Retinal pigment epithelial cell (primary cell): ENCODE measurements at places on chromosomes 11 and 22.
A peak's percentile ranks its signal among the peaks of the same experiment; 100 is the strongest.

DNA sequence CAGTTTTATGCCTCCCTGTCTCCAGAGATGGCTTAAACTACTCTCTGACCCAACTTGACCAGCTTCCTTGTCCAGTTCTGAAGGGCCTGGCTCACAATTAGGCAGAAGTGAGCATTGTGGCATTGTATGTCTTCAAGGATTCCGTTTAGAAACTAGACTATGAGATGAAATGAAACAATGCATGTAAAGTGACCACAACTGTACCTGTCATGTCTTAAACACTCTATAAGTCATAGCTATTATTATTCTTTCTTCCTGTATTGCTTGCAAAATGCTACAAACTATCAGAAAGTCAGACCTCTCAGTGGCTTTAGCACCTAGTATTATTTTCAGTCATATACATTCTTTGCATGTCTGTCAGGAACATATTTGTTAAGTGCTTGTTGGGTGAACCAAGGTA is 127.9 kb upstream of the MTMR2 start:
- DNase-seq: no peak

DNA sequence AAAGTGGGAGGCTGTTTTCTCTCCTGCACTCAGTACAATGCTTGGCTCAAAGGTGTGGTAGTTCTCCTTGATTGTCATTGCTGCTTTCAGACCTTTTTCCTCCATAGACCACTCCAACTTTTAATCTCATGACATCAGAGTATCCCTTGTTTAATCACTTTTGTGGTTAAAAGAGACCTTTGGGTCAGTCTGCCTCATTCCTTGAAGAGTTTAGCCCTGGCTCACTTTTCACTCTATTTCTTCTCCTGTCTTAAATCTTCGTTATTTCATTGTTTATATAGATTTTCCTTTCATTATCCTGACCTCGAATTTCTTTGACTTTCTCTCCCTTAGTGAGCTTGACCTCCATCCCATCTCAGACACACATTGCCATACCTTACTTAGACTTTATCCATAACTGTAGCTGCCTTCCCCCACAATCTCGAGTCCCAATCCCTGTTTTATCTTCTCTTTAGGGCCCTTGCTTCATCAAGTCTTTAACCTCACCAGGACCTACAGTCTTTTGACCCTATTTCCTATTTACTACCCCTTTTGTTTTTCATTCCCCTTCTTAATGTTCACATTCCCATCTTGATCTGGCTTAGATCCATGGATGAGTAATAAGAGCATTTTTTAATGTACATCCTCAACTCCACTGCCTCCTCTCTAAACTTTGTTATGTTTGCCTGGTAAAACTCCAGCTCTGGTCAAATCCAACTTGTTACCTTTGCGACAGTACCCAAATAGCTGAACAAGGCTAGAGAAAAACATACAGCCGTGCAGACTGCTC is 9.5 kb downstream of the ATXN10 start:
- no peak for DNase-seq

DNA sequence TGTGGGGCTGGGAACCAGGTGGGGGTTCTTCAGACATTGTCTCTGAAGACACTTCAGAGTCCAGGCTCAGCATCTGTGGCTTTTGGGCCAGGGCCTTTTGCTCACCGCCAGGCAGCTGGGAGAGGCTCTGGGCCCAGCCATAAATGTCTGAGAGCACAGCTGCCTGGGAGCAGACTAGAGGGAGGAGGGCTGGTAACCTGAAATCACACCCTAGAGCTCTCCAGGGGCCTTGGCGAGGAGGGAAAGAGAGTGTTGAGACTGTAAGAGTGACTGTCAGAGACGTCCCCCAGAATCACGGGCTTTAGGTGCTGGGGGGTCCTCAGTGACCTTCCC is 4.1 kb downstream of the TRABD start:
- no peak for DNase-seq

- no peak for DNase-seq
Observed at GRCh38 chr11:59271247-59271755, 58.6 kb upstream of the MPEG1 start.

DNA sequence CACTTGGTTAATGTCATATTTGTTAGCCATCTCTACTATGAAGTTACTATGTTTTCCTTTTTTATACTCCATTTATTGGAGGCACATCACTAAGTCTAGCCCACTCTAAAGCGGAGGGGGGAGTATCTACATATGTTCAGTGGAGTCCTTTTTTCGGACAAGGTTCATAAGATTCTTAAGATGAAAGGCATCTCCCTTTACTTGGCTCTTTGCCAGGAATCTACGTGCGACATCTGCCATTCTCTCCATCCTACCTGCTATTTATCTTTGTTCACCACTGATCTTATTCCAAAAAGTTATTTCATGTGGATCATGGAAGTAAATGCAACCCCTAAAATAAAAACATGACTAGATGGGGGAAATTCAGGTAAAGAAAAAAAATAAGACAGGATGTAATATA is 77.4 kb upstream of the YWHAH start:
- no peak for DNase-seq

- no peak for DNase-seq
Observed at GRCh38 chr22:39114112-39114511, 17.1 kb downstream of the APOBEC3H start.

DNA sequence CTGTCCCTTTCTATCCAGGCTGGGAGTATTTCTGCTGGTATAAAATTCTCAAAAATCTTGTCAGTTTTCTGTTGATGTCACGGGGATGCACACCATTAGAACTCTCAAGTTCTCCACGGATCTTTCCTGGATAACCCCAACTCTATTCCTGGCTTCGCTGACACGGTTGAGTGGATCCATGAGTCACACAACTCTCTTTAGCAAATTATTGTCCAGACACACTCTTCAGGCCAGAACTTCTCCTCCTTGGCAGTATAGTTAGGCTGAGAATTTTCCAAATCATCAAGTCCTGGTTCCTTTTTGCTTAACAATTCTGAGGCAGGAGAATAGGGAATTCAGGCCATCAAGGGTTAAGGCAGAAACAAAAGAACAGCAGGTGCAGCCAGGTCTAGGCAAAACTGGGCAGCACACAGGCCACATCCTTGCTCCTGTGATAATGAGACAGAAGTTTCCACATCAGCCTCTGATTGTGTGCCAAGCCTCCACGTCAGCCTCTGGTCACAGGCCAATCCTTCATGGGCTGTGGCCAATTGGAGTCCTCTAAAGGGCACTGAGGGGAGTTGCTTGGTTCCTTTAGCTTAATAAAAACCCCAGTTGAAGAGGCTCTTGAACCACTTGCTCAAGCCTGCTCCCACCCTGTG is 5.7 kb upstream of the ACAT1 start:
- peak; percentile 70 for DNase-seq

DNA sequence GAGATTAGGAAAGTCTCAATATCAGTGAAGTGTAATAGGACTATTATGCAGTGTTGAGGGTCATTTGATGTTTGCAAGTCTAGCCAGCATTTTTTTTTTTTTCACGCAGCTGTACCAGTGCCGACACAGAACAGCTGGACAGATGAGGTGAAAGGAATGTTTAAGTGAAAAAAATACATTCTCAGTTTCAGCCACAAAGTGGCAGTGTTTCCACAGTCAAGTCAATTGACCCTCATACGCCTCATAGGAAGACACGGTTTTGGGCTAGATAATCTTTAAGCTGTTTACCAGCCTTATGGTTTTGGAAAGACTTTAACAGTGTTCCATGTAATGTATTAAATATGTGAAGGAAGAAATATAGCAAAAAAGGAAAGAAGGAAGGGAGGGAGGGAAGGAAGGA is 349.9 kb upstream of the ANO3 start:
- DNase-seq: peak; percentile 11

DNA sequence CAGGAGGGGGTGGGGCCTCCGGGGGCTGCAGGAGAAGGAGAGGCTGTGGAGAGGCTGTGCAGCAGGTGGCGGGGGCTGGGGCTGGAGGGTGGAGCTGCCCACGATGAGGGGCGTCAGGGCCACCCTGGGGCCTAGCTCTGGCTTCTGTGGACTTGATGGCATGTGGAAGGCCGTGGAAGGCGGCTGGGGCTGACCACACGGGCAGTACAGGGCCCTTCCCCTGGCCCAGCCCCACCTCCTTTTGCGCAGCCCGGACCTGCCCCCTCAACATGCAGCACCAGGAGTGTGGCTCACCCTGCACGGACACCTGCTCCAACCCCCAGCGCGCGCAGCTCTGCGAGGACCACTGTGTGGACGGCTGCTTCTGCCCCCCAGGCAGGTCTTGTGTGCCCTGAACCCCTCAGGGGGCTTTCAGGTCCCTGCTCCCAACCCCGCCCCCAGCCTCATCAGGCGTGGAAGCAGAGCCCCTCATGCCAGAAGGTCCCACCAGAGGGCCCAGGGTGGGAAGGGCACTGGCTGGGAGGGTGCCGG is 6.1 kb downstream of the MUC5B start:
- no peak for DNase-seq

DNA sequence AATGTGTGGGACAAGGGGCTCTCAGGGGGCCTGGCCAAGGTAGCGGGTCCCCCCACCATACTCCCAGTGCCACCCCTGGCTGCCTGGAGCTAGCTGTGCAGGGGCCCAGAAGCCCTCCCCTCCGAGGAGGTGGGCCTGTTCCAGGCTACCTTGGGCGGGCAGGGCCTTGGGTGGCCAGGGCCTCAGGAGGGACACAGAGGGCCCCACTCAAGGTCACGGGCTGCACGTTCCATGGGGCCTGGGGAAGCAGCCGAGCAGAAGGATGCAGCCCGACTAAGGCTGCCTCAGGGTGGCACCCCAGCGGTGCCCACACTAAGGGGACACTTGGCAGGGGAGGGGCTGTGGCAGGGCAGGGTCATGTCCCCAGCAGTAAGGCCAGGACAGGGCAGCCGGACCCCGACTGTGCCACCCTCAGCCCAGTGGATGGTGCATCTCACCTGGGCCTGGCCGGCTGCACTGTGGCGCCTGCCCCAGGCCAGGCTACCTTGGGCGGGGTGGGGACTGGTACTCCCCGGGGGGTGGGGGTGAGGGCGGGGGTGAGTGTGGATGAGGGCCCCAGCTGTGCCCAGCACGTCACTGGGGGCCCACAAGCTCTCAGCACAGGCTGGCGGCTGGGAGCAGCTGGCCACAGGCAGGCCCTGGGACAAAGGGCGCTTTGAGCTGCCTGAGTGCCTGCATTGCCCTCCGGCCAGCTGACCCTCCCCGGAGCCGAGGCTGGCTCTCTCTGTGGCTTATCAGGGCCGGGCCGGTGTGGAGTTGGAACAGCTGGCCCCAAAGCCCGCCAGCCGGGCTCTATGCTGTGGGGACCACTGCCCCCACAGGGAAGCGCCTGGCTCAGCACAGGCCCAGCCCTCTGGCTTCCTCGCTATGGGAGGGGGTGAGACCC is 117.1 kb downstream of the KCNQ1 start:
- DNase-seq: no peak

- DNase-seq: no peak
Observed at GRCh38 chr11:67389477-67389876, 2.3 kb upstream of the RAD9A start.

DNA sequence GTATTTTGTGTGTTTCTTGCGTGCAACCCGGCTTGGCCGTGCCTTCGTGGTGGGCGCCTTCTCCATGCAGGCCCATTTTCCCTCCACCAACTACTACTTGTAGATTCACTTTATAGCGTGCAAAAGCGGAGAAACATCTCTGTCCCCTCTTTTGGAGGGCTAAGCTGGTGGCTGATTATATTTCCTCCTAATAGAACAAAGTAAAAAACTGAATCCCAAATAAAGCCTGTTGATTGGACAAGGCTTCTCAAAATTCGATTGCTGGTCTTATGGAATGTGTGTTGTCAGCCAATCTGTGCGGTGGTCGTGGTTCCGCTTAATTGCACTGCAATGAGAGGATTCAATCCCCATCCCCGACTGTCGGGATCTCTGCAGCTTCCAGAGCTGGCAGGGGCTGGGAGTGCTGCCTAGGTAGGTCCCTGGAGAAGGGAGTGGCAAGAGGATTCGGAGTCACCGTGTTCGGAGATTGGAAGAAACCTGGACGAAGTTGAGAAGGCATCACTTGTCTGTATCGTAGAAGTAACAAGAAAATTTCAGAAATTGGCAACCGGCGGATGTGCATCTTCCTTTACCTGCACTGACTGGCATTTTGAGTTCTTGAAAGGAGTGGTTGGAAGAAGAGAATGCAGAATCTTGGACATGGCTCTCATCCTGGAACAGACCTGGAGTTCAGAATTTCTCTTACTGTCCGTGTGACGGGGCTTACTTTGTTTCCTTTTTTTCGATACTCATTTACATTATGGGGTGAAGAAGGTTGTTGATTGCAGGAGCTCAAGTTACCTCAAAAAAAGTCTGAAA is 1.1 kb downstream of the HMGXB4 start:
- peak; percentile 9 for DNase-seq

- no peak for DNase-seq
Observed at GRCh38 chr11:20555783-20556182, 43.6 kb upstream of the SLC6A5 start.
